ENCODE measurements at places on chromosomes 16 and 17. TPM values are rescaled to one million over a fixed set of nuclear protein-coding genes. Genes with fewer than 3 reads are reported as not detected.

Gene ALOX12
- not detected for total RNA-seq

Gene P2RX1
- not detected for total RNA-seq

Gene DHRS7C
- not detected for total RNA-seq

Gene DNAI2
- total RNA-seq, result not detected

Gene KREMEN2
- 1.8 TPM for total RNA-seq

Gene RCVRN
- total RNA-seq, result not detected

Gene CA4
- total RNA-seq, result 0.28 TPM

Gene GRB2
- total RNA-seq, result 92.0 TPM

Gene CDH5
- total RNA-seq, result 0.15 TPM

Gene PIK3R6
- total RNA-seq, result not detected

Gene SPATA32
- 0.15 TPM for total RNA-seq

Gene HOXB9
- 7.1 TPM for total RNA-seq

Gene FBRS
- 42.7 TPM for total RNA-seq

Gene GALR2
- 1.1 TPM for total RNA-seq

Gene KCNJ2
- 0.08 TPM for total RNA-seq

Gene TMEM204
- 0.09 TPM for total RNA-seq

Gene C17orf78
- total RNA-seq, result not detected

Gene SLC22A31
- total RNA-seq, result 1.0 TPM

Gene ATP2C2
- total RNA-seq, result 0.22 TPM

Gene CLEC18A
- total RNA-seq, result 0.08 TPM

Gene GLIS2
- 25.3 TPM for total RNA-seq

Gene VTN
- total RNA-seq, result 24.7 TPM

Gene FNDC8
- total RNA-seq, result 0.07 TPM
